Nucleus accumbens (tissue), 56 donors: ENCODE measurements at places on chromosomes 5 and 9.

DNA sequence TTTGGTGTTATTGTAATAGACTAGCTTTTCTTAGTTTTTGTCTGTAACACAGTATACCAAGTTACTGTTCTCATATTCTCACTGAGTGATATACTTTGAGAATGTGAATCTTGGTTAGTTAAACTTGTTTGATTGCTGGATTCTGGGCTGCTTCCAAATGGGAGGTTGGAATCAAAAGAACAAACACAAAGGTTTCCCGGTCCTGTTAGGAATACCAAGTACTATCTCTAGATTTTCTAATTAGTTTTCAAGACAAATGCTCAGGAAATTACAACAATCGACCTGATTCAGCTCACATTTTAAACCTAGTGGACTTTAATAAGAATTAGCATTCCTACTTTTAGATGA is 244.3 kb downstream of the CSNK1G3 start:
- DNase-seq: no peak

DNA sequence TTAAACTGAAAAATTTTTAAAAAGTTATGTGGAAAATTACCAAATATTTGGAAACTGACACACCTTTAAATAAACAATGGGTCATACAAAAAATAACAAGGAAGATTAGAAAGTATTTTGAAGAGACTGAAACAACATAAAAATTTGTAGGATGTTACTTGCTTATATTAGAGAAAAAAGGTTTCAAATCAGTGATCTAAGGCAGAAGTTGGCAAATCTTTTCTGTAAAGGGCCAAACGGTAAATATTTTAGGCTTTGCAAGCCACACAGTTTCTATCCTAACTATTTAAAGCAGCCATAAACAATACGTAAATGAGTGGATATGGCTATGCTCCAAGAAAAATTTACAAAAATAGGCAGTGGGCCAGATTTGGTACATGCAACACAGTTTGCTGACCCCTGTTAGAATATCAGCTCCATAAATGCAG is 81.3 kb downstream of the OXCT1 start:
- DNase-seq: no peak

- DNase-seq: no peak
Measured at GRCh38 chr5:170751631-170752030, 31.9 kb upstream of the GABRP start.

DNA sequence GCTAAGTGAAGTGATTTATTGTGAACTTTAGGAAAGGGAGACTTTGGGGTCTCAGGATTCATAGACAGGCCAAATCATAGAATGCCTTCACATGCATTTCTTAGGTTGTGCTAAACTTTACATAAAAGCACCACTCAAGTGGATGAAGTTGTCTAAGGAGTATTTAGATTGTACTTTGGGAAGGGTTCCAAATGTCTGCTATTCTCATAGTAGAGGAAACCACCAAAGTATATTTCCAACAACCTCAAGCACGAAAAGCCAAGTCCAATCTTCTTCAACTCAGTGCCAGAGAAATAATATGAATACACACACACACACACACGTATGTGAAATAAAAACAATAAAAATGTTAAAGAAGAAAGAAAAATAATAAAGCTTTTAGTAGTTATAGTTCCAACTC is 41.8 kb downstream of the ENC1 start:
- DNase-seq: no peak

DNA sequence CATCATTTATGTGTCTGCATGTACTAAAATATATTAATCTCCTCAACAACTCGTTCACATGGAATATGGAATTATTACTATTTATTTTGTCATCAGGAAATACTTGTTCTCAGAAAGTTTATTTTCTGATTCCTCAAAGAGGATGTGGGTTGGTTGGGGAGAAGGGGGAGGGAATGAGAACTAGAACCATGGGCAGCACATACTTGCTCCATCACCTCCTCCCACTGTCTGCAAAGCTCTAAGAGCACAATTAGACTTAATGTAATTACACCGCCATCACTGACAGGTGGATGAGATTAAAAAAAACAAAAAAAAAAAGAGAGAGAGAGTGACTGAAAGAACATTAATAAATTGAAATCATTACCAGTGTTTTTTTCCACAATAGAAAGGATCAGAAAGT is 98.2 kb downstream of the OXCT1 start:
- DNase-seq: no peak

DNA sequence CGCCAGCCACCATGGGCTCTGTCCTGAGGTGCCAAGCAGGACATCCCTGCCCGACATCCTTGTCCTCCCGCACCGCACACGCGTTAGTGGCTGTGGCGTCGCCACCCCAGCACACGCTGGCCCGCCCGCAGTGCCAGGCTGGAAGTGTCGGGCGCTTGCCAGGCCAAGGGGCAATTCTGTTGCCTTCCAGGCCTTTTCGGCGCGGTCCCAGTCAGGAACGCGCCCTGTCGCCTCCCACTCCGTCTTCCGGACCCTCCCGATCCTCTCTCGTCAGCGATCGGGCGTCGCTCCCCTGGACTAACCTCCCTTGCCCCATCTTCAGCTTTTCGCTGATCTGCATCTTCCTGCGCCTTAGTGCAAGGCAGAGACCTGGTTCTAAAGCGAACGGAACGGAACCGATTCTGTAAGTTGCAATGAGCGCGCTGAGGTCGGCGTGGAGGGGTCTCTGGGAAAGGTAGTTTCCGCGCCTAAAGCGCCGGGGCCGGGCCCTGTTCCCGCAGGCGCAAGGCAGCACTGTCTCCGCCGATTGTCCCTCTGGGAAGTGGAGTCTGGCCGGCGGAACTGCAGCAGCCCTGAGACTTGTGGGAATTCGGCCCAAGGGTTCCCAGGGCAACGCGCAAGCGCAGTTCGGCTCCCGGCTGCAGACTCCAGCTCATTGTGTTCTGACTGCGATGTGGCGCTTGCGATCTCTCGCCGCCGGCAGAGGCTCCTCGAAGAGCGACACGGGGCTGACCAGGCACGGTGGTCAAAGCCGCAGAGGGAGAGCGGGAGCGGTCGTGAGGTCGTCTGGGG is at the start of gene ZNF454:
Gene ZNF454 (plus strand): TSS at position 630 of the 792 bp plus-strand sequence. CDS start 1,594 bp downstream, outside the sequence.
- DNase-seq: peak; percentile 93

DNA sequence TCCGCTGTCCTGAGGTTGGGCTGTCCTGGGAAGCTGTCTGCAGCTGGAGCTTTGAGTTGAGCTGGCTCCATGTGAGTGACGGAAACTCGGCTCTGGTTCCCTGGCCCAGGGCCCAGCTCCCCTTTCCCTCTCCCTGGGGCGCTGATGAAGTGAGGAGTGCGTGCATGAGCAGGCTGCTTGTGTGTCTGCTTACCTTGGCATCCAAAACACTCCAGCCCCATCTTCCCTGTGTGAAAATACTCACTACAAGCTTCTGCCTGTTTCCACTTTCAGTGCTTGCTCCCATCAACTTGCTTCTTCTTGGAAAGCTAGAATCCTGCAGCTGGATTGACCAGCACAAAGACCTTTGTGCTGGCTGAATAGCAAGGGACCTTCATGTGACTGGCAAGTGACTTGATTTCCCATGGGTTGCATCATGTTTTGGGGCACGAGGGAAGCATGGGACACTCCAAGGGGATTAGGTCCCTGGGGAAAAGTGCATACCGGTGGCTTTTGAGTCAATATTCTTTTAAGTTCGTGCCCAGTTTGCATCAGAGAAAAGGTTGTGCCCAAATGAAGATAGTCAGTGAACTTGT is 198.1 kb downstream of the GADD45G start:
- peak; percentile 75 for DNase-seq

DNA sequence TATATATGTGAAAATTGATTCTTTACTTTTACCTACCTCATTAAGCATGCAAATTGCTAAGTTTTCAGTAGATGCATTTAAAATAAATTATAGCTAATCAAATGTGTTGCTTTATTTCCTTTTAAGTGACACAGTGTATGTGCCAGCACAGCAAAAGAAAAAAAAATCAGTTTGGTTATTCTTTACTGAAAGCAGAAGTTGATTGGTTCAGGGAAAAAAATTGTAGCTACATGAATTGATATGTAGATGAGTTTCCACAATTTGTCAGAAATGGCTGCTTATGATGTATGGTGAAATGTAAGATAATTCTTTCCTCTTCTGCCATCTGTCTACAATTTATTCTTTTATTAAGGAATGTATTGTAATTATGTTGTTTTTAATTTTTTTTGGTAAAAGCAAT is 57.8 kb downstream of the PARP8 start:
- no peak for DNase-seq

- no peak for DNase-seq
Measured at GRCh38 chr9:128705051-128705965, 3.0 kb downstream of the PKN3 start.

DNA sequence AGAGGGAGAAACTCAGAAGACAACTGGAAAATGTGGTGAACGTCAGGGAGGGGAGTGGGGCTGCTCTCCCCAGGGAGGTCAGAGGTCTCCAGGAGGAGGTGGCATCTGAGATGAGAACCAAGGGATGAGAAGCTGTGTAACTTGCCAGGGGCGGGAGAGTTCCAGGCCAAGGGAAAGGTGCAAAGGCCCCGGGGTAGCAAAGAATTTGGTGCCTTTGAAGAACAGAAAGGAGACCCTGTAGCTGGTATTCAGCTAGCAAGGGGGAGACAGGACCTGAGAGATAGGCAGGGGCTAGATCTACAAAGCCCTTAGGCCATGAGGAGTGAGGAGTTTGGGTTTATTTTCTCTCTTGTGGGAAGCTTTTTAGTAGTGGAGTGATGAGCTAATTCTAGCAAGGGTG is 3.3 kb downstream of the DNM1 start:
- no peak for DNase-seq

- DNase-seq: no peak
Measured at GRCh38 chr5:10250806-10251276, 761 bp downstream of the CCT5 start.

DNA sequence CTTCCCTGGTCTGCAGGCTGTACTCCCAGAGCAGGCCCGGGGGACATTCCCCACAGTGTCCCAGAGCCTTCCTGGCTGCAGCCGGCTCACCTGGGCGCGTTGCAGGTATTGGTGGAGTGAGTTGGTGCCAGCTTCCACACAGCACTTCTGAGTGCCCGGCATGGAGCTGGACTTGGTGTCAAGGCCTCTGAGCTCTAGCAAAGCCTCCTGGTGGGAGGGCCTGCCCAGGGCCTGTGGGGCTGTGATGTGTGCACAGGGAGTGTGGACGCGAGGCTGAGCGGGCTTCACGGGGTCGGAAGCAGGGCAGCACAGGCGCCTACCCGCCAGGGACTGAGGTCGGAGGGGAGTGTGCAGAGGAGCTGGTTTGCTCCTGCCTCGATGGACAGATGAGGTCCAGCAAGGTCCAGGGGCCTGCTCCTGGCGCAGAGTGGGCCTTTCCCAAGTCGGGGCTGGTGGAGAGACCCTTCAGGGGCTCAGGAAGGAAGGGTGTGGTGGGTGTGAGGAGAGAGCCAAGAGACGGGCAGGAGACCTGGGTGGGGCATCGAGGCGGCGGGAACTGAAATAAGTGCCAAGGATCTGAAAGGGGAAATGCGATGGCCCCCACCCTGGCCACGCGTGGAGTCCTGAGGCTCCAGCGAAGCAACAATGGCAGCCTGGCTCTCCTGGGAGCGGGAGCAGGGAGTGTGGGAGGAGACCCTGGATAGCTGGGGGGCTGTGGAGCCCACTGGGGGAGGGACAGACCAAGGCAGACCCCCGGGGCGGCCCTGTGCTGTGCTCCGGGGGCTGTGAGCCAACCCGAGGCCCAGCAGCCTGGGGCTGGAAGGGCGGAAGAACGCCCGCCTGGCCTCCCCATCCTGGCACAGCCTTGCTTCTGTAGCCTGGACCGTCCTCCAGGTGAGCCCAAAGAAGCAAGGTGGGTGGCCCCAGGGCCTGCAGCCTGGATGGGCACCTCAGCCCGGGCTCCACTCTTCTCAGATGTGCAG is 78.4 kb downstream of the RXRA start:
- no peak for DNase-seq

- DNase-seq: no peak
Measured at GRCh38 chr9:134852906-134853654, 27.5 kb upstream of the FCN2 start.

DNA sequence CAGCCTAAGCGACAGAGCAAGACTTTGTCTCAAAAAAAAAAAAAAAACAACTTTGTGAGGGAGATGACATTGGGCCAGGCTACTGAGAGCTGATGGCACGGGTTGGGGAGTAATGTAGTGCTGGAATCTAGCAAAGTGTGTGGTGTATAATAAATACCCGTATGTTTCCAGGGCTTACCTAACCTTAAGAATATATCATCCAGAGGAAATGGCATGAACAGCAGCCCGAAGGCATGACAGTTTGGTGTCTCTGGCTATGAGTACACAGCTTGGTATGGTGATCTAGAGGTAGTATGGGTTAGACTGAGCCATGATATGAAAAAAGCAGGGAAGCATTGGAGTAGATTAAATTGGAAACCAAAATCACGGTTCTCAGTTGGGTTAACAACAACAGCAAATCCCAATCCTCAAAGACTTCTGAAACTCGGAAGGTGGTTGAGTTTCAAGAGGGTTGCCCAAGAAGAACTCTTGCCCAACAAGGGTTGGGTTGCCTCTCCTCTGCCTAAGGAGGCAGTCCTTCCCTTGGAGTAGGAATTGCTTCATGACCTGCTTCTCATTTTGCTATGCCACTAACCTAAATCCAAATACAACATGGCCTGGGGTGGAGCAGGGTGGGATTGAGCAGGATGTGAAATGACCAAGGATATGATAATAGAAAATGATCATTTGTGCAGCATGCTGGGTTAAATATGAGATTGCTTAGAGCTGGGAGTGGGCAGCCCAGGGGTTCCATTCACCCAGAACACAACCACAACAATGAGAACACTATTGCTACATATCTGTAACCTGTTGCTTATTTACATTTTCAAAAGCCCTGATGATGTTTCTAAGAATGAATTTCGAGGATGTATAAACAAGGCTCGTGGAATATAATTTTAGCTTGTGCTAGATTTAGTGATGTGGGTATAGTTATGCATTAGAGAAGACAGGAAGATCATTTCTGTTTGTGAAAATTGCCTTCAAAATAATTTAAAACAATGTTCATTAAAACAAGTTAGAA is 64.6 kb upstream of the ZFR start:
- no peak for DNase-seq

- no peak for DNase-seq
Measured at GRCh38 chr5:116216246-116216645, 131.4 kb downstream of the COMMD10 start.

GRCh38 chr5:133245191-133246052 is 193.6 kb downstream of the HSPA4 start:
- peak; percentile 71 for DNase-seq

DNA sequence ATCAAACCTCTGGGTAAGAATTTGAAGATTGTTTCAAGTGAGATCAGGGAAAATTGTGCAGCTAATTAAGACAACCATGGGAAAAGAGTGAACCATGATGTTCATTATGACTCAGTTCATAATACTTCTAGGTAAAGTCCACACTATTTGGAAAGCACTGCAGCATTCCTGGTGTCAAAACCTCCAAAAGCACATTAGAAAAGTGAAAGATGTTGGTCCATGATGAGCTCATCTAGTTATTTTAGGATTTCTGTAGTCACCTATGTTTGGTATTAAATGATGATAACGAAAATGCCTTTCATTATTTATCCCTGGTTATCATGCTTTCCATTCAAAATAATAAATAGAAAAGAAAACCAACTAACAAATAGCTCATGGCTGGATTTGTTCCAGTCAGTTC is 49.1 kb downstream of the PTCD2 start:
- no peak for DNase-seq

DNA sequence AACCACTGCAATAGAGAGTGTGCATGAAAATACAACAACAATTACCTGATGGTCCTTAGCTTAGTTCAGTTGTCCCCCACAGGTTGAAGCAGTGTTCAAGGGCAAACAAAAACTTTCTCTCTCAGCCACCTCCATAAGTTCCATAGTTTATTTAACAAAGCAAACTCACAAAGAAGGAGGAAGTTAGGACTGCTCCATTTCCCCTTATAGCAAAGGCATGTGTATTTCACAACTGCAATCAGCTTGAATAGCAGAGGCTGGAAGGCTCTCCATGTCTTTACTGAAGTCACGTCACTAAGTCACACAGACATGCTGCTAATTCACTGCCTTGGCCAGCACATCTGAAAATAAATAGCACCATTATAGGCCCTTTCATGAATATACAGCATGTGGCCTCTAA is 43.3 kb downstream of the DOCK8 start:
- DNase-seq: no peak
